ENCODE measurements at places on chromosomes 7 and 10. TPM values are rescaled to one million over a fixed set of nuclear protein-coding genes. Genes with fewer than 3 reads are reported as not detected.
A peak's percentile ranks its signal among the peaks of the same experiment; 100 is the strongest.

Gene CDNF
- total RNA-seq, result 1.5 TPM

GRCh38 chr7:152399344-152399743, 36.5 kb downstream of the KMT2C start:
- DNase-seq, result no peak

DNA sequence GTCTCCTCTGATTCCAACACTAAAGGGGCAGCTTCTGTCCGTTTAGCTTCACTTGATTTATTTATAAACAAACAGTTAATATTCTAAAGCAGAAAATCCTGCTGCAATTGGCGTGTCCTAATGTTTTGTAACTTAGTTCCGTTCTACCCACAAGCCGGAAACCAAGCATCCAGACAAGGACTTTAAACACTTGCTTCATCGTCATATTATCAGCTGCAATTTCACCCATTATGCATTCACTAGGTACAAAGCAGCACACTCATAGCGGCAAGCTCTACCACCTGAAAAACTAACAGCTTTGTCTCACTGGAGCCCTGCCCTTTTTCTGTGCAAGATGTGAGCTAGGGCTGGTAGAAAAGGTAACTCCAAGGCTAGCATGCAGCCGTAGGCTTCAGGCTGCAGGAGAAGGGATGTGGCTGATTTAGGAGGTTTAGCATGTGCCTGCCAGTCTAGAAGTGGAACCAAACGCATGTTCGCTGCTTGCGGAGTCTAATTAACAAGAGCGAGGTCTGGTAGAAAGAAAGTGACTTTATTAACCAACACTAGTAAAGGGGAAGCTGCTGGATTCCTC, 43.7 kb upstream of the BPGM start:
- peak; percentile 40 for DNase-seq

Gene TET1
- total RNA-seq, result 3.3 TPM
